Activated CD4-positive, alpha-beta memory T cell treated with anti-CD3 and anti-CD28 coated beads, Interleukin-2, amount 10 ng/mL, durations not matched to agents 7 days and 5 days (primary cell): ENCODE measurements at places on chromosomes 1 and 21. TPM values are rescaled to one million over a fixed set of nuclear protein-coding genes. Genes with fewer than 3 reads are reported as not detected.
A peak's percentile ranks its signal among the peaks of the same experiment; 100 is the strongest.

DNA sequence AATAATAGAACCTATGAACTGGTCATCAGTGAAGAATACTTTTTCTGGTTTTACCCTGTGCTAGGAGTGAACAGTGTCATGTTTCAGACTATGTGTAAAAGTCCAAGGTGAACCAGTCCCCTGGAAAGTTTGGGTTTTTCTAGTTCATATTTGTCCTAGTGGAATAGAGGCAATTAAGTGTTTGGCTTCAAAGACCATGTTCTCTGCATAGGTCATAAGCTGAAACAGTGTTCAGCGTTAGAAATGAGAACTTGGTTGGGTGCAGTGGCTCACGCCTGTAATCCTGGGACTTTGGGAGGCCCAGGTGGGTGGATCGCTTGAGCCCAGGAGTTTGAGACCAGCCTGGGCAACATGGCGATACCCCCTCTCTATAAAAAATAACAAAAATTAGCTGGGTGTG, 77.5 kb downstream of the UCK2 start:
- peaks cover 6% of the 10 kb centered on the region for H3K4me1 ChIP-seq
- H3K27me3 ChIP-seq: no peaks in the 10 kb centered on the region
- no peak overlapping the region for H3K27ac ChIP-seq
- H3K36me3 ChIP-seq: peaks cover 16% of the 10 kb centered on the region
- no peak overlapping the region for H3K4me3 ChIP-seq
- no peak for DNase-seq

DNA sequence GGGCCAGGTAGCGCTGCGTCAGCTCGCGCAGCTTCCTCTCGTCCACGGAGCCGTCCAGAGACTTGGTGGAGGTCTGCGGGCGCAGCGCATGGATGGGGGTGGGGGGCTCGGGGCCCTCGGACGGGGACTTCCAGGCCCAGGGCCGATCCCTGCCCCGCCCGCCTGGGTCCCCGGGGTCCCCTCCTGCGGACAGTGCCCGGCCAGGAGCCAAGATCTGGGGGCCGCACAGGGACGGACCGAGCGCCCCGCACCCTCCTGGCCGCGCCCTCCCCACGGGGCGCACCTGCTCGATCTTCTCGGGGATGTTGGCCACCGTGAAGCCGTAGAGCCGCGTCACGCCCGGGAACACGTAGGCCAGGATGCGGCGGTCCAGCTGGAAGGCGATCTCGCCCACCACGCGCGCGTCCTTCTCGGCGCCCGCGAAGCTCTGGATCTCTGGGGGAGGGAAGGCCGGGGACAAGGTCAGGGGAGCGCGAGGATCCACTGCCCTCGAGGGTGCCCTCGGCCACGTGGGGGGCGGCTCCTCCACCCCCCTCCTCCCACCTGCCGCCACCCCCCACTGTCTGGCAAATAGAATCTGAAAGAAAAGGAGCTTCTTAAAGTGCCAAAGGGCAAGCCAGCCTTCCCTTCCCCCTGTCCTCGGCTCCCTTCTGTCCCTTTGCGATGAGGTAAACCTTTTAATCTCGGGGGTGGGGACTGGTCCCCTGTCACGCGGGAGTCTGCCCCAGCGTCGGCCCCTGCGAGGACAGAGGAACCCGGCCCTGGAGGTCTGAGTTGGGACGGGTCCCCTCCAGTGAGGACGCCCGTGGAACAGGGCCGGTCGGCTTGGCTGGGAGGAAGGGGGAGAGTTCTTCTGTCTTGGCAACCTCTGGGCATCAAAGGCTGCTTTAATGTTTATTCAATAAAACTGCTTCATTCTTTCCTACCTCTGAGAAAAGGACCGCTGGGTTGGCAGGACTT, 6.5 kb upstream of the FTCD start:
- DNase-seq: peak; percentile 9
- H3K4me1 ChIP-seq: no peaks in the 10 kb centered on the region
- H3K36me3 ChIP-seq: no peaks in the 10 kb centered on the region

DNA sequence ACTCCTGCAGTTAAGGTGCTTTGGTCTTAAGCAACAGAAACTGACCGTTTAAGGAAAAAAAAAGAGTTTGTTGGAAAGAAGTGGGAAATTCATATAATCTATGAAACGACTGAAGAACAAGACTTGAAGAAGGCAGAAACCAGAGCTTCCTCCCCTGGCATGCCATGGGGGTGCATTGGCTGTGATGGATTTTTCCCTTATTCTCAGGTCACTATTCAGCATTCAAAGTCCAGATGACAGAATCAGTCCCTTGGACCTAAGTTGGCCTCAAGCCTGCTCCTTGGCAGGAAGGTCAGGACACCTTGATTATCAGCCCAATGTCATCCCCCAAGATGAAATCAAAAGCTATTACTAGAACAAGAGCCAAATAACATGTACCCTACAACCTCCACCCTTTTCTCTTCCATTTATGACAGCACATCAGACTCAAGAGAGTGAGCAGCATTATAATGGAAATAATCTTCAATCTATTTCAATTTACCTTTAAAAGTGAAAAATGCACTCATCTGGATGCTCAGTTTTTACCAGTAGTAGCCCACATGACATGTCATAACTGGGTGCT, 15.8 kb upstream of the TMEM9 start:
- DNase-seq: no peak
- peak overlapping the region; percentile 66 for H3K4me3 ChIP-seq
- H3K4me1 ChIP-seq: peaks cover 16% of the 10 kb centered on the region
- H3K36me3 ChIP-seq: no peaks in the 10 kb centered on the region

DNA sequence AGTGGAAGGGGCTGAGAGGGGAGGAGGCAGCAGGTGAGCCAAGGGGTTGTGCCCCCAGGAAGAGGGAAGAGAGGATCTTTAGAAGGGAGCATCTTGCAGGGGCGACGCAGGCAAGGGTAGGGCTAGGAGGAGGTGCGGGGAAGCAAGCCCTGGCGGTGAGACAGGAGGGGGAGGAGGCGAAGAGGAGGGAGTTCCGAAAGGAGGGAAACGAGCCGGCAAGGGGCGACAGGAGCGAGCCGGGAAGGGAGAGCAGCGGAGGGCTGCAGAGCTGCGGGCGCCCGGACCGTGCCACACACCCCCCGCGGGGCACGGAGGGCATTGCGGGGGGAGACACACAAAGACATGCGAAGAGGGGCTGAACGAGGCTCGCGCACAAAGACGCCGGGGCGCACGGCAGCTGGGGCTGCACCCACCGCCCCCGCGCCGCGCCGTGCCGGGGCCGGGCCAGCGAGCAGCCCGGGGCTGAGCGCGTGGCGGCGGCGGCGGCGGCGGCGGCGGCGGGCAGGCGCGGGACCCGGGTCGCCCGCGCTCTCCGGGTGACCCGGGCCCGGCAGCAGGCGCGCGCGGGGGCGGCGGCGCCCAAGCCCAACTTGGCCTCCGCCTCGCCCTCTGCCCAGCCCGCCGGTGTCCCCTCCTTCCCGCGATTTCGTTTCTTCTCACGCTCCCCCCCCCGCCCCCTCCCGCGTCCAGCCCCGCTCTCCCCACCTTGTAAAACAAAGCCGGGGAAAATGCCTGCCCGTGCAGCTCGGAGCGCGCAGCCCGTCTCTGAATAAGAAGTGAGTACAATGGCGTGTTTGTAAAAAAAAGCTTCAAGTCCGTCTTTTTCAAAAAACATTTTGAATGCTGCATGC, at the start of gene KCNK2:
Gene KCNK2, plus strand, starts transcription at position 206 of the 851 bp plus-strand sequence. CDS start 649 bp downstream, outside the sequence.
- DNase-seq: no peak
- no peaks in the 10 kb centered on the region for H3K4me1 ChIP-seq
- no peak within 1 kb of the TSS for H3K4me3 ChIP-seq
- H3K27me3 ChIP-seq: peaks cover 41% of the 10 kb centered on the region
- H3K36me3 ChIP-seq: no peaks in the 10 kb centered on the region

DNA sequence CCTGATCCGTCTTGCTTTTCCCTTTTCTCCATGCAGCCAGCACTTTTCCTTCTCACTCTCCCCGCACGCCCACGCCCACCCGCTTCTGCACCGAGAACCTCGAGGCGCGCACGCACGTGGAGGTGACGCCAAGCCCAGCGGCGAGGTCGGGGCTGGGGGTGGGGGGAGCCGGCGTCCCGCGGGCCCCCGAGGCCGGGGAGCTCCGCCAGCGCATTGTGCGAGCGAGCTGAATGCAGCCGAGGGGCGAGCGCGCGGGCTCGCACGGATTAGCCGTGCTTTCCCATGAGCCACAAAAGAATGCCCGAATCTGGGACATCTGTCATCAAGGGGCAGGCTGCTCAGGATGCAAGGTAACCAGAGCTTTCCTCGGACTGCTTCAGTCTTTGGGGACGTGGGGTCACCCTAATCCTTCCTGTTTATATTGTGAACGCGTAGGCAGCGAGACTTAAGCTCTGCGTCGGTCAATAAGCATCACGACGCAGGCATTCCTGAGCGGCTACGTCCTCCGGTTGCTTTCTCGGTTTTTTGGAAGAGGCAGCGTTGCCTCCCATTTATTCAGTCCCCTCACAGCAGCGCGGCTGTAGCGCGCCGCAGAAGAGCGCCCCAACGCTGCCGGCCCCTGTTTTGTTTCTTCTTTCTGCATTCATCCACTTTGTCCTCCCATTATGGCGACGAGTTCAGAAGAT, 67.3 kb upstream of the AKT3 start:
- H3K4me3 ChIP-seq: peak overlapping the region; percentile 72
- no peaks in the 10 kb centered on the region for H3K36me3 ChIP-seq
- no peak overlapping the region for H3K27ac ChIP-seq
- peaks cover 45% of the 10 kb centered on the region for H3K27me3 ChIP-seq
- DNase-seq: no peak

DNA sequence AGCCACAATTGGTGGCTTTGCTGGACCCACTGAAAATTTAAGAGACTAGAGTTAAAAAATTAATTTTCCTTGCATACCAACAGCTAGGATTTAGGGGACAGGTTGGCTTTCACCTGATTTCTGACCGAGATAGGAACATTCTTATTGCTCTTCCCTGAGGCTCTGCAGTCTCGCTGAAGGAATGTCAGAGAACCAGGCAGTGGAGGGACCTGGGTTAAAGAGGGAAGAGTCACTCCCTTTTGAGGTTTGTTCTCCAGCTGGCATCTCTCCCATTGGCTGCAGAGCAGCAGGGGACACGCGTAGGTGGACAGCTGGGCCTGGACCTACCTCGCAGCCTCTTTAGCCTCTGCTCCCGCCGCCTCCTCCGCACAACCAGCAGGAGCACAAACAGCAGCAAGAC, 207.5 kb downstream of the PCP4 start:
- H3K4me3 ChIP-seq: no peak overlapping the region
- no peaks in the 10 kb centered on the region for H3K27me3 ChIP-seq
- no peak overlapping the region for H3K27ac ChIP-seq
- H3K36me3 ChIP-seq: no peaks in the 10 kb centered on the region
- DNase-seq: no peak
- H3K4me1 ChIP-seq: no peaks in the 10 kb centered on the region

DNA sequence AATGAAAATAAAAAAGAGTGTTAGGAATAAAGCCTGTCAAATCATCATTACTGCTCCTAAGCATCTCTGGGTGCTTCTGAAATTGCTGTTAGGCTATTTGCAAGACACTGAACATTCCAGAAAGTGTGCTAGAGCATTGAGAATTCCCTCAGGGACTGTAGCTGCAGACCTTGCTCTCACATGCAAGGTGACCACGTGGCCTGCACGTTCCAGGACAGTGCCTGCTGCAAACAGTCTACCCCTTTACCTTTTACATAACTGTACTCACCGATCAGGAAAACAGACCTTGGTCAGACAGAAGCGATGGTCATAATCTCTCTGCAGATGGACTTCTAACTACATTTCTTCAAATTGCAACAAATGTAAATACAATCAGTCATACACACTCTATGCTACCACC, 164.5 kb downstream of the PSMG1 start:
- no peak overlapping the region for H3K27ac ChIP-seq
- no peak for DNase-seq
- H3K4me1 ChIP-seq: peaks cover 4% of the 10 kb centered on the region
- no peaks in the 10 kb centered on the region for H3K36me3 ChIP-seq
- peaks cover 3% of the 10 kb centered on the region for H3K27me3 ChIP-seq
- no peak overlapping the region for H3K4me3 ChIP-seq

DNA sequence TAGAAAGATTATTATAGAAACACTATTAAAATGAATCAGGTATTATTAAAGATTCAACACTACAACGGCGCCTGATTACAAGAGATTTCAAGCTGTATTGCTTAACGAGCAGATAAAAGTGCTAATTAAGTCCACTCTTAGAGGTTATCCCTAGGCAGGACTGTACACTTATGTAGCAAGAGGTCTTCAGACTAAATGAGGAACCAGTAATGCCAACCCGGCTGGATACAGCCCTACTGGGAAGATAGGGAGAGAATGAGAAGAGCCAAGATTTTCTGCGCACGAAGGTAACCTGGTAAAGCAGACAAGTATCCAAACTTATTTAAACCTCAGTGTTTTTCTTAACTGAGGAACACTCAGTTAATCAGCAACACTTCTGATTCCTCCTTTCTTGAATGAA, 115.7 kb upstream of the HIVEP3 start:
- peaks cover 6% of the 10 kb centered on the region for H3K27me3 ChIP-seq
- H3K4me1 ChIP-seq: peaks cover 45% of the 10 kb centered on the region
- no peak overlapping the region for H3K27ac ChIP-seq
- peak overlapping the region; percentile 80 for H3K4me3 ChIP-seq
- peaks cover 6% of the 10 kb centered on the region for H3K36me3 ChIP-seq
- no peak for DNase-seq

GRCh38 chr1:189192741-189193520, 1284.7 kb downstream of the BRINP3 start:
- H3K27me3 ChIP-seq: no peaks in the 10 kb centered on the region
- no peak for DNase-seq
- H3K4me1 ChIP-seq: no peaks in the 10 kb centered on the region
- H3K36me3 ChIP-seq: no peaks in the 10 kb centered on the region

DNA sequence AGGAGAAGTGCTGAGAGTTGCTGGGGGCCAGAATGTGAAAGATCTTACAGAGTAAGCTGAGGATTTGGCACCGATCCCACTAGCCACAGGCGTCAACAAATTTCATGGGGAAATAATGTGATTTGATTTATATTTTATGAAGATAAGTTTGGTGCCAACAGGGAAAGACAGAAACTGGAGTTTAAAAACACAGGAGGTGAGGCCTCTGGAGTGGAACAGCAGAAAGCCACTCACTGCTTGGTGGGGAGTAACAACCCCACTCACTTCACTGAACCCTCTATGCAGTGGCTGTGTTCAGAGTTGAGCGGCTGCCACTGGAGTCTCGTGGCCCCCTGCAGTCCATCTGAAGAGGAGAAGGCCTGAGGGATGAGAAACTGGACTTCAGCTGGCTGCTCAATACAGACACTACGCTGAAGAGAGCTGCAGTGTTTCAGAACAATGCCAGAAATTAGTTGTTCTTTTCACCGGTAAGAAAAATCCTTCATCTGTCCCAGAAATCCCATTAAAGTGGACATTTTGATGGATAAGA, 48.0 kb upstream of the RXRG start:
- DNase-seq: no peak
- H3K27ac ChIP-seq: no peak overlapping the region
- H3K27me3 ChIP-seq: peaks cover 30% of the 10 kb centered on the region
- H3K4me3 ChIP-seq: no peak overlapping the region
- peaks cover 2% of the 10 kb centered on the region for H3K4me1 ChIP-seq

GRCh38 chr1:24963099-24963872, 33.2 kb upstream of the RUNX3 start:
- H3K4me1 ChIP-seq: peaks cover 86% of the 10 kb centered on the region
- no peaks in the 10 kb centered on the region for H3K27me3 ChIP-seq
- H3K36me3 ChIP-seq: peaks cover 66% of the 10 kb centered on the region
- peak; percentile 71 for DNase-seq
- H3K27ac ChIP-seq: peak overlapping the region; percentile 94

TCHH gene
- total RNA-seq: 0.05 TPM

MROH7 gene
- 0.23 TPM for total RNA-seq

TFAP2E gene
- total RNA-seq: 0.65 TPM

CELA3B gene
- not detected for total RNA-seq

CNR2 gene
- total RNA-seq: 0.08 TPM

OR10Z1 gene
- total RNA-seq: not detected

LAX1 gene
- total RNA-seq: 22.7 TPM

SNX27 gene
- 29.6 TPM for total RNA-seq
